Stimulated activated CD4-positive, alpha-beta T cell treated with anti-CD3 and anti-CD28 coated beads, Interleukin-1b, Interleukin-23, amount 100 ng/mL, for 4 hours (primary cell): ENCODE measurements at places on chromosomes 2 and 18.

DNA sequence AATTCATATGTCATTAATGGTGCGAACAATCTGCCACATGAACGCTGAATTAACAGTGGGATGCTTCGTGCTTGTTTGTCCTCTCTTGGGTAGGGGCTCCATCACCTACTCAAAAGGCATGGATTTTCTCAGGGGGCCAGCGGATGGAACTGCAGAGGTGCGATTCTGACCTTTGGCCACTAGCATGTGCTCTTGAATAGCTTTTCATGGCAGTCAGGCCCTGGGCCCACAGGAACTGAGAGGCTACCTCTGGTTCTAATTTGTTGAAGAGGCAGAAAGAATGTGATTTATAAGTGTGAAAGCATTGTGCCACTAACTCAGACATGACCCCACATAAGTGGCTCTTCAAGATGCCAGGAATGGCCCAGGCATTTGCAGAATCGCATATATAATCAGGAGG, 283.2 kb downstream of the INSIG2 start:
- no peak for DNase-seq

GRCh38 chr2:105951384-105951694, 206.6 kb downstream of the NCK2 start:
- no peak for DNase-seq

DNA sequence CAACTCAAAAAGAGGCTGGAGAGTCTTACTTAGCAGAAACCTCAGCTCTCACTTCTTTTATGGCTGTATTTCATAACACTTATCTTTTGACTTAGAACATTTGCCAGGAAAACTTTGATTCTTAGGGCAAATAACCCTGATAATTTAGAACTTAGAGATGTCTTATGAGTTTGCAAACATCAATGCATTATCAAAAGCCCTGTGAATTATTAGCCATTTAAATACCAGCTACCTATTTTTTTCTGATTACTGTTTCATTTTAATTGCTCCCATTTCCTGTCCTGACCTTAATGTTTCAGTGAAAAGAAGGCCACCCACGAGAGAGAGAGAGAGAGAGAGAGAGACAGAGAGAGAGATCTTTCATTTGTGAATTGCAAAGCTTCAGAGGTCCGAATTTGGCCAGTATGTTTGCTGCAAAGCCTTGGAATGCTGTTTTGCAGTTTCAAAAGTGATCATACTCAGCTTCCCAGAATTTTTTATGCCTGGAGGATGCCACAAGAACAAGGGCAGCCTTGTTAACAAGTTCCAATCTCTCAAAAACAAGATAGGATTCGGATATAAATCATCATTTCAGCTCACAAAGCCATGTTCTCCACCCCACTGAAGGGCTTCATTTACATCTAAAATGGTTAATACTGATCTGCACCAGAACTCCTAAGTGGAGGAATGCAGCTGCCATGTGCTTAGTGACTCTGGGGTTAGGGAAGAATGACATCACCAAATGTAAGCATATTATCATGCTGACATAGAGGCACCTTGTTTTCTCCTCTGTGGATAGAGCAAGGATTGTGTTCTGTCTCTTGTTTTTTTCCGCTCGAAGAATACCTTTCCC, 478.2 kb downstream of the ARHGAP15 start:
- DNase-seq, result no peak

GRCh38 chr2:205270689-205271088, 411.6 kb upstream of the NRP2 start:
- DNase-seq, result no peak

DNA sequence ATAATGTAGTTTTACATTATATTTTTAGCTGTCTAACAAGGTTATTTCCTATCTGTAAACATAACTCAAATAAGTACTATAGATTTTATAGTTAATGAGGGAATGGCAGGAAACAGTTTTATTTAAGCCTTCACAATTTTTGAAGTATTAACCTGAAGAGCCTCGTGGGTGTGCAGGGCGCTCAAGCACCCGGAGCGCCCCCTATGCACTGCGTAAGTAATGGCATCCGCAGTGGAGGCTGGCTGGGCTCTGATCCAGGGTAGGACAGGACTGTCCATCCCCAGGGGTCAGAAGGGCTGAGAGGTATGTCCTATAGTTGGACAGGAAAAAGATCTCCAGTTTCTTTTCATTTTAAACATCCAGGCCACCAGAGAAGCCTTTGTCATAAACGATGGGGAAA, 8.2 kb upstream of the GBX2 start:
- no peak for DNase-seq

DNA sequence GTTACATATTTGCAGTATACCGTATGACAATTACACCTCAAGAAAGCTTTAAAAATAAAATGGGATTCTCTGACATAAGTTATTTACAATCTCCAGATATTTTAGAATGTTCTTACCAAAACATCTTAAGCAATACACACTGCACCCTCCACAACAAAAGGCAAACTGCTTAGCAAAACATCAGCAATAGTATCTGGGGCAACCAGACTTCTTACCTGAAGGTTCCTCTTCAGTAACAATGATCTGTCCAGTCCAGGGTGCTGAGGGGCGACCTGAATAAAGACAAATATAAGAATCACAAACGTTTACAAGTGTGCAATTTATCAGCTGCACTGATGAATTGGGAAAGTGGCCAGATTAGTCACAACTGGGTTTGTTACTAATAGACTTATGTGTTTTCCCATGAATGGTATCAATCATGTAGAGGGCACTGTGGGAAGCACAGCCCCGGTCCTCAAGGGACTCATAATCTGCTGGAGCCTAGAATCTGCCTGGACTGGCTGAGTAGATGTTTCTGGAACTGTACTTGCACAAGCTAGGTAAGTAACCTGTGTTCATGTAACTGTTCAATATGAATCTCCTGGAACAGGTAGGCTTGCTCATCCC, 70.7 kb downstream of the MYOM1 start:
- DNase-seq, result no peak

- no peak for DNase-seq
Observed at GRCh38 chr2:159126432-159127022, 158.1 kb downstream of the TANC1 start.

DNA sequence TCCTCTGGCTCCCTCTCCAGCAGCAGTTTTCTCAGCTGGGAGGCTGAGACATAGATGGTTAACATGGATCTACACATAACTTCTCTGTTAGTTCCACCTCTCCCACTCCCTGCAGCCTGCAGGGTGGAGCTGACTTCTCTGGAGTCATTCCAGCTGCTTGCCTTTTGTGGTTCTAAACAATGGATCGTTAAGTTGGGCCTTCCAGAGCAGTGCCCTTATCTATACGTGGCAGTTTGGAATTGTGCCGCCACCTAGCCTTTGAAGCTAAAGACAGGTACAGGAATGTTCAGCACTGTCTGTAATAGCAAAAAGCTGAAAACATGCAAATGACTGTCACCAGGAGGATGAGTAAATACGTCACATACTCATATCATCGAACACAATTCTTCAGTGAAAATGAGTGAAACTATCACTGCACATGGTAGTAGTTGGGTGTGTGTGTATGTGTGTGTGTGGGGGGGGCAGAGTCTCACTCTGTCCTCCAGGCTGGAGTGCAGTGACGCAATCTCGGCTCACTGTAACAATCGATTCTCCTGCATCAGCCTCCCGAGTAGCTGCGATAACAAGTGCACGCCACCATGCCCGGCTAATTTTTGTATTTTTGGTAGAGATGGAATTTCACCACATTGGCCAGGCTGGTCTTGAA, 50.3 kb downstream of the SH2D6 start:
- DNase-seq, result no peak

DNA sequence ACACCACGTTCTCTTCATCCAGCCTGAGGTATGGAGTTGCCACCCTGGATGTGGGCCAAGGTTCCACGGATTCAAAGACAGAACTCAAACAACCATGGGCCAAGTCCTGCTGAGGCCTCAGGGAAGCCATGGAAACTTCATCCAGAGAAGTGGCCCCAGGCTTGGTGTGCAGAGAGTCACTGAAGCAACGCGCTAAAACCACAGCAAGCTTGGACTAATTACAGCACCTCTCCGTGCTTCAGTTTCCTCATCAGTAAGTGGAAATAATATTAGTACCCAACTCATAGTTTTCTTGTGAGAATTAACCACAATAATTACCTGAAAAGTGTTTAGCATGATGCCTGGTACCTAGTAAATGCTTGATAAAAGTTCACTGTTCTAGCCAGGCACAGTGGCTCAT, 19.2 kb upstream of the AP1S3 start:
- no peak for DNase-seq

DNA sequence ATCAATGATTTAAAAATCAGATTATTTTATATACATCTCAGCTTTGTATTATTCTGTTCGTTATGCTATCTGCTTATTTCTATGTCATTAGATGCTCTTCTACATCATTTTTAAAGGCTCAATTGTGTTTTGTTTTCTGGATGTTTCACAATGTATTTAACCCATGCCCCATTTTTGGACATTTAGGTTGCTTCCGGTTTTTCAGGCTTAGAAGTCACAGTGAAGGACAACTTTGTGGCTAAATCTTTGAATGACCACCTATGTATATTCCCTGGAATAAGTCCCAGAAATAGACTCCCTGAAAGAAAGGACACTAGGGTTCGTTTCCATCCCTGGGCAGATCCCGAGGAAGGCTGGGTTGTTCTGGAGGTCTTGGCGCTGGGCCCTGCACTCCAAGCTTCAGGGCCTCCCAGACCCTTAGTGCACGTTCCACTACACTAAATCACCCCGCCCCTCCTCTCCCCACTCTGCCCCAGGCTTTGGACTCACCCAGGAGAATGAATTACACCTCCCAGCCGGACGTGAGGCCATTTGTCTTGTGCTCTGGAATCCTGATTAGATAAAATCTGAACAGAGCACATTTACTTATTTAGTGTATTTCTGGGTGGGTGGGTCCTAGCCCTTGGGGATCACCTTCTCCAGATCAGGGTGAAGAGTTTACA, 188.2 kb downstream of the ZFP36L2 start:
- no peak for DNase-seq

GRCh38 chr2:56089931-56090330, 93.9 kb upstream of the CCDC85A start:
- DNase-seq, result no peak
